ENCODE measurements at places on chromosomes 16 and 17.

- no peak for DNase-seq
These were observed 195.2 kb downstream of the MAP2K6 start for GRCh38 chr17:69609473-69610305.

- no peak for DNase-seq
These were observed 328.4 kb downstream of the MAF start for GRCh38 chr16:79272141-79272577.

GRCh38 chr17:75549246-75550138 lies 24.0 kb downstream of the LLGL2 start:
- no peak for DNase-seq

- no peak for DNase-seq
These were observed 25.8 kb downstream of the KCNJ2 start for GRCh38 chr17:70195091-70195490.

GRCh38 chr16:9002042-9002441 lies 38.3 kb upstream of the USP7 start:
- no peak for DNase-seq

GRCh38 chr16:14369734-14370598 lies 260.1 kb downstream of the PARN start:
- DNase-seq: no peak
